ENCODE measurements at places on chromosomes 12 and 14.

DNA sequence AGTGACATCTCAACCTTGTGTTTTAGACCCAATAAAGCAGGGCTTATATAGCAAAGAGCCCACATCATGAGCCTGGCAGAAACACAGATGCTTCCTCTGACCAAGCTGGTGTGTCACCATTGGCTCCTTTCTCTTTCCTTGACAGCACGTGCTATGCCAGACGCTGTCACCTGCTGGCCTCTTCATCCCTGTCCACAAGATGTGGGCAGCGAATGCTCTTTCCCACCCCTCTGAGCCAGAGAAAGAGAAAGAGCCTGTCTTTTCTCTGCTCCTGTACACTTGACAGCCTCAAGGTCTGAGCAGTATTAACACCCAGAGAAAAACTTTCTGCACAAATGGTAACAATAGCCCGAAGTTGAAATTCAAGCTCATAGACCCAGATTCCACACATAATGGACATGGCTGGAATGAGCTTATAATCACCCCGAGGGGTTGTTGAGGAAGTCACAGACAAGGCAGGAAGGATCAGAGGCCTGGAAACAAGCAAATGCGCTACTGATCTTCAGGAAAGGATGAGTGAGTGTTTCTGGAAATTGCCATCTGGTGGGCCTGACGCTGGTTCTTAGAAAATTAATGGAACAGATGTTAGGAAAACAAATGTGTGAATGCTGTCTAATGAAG lies 8.9 kb downstream of the TGFB3 start:
- DNase-seq: no peak

GRCh38 chr12:25623816-25624215 lies 70.7 kb upstream of the LMNTD1 start:
- DNase-seq: no peak

DNA sequence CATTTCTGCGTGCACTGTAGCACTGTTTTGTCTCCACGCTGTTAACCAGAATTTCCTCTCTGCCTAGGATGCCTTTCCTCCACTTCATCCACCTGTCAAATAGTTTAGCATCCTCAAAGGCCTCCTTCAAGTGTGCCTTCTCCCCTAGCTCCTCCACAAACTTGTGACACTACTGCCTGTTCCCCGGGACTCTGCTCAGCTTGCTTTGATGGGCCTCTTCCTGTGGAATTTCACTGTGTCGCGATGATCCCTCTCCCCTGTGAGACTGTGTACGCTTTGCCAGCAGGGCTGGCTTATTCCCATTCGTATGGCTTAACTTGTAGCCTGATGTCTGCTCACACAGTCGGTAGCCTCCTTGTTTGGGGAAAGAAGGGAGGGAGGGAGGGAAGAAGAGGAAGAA lies 426.8 kb downstream of the VRK1 start:
- no peak for DNase-seq

DNA sequence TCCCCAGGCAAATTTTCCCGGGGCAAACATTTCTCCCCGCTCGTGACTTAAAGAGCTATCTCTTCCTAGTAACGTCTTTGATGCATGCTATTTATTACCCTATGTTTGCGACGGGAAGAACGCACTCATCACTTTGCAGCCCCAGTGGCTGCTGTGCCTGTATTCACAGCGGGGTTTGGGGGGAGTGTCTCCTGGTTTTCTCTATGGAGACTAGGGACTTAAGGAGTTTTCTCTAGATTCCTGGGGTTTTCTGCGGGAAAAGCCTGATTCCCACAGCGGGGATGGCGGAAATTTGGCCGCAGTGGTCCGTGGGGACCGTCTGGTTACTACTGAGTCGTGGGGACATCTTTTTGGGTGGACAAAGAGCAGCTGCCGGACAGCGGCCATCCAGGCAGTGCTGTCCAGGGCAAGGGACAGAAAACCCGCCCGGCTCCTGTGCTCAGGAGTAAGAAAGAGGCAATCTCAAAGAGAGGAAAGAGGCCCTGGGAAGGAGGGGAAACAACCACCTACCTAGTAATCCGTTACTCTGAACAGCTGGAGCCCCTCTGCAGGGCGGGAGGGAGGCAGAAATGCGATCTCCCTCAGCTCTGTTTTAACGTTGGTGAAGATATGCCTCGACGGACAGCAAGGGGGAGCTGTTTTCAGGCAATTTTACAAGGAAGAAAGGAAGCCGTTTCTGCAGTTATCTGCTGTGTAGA lies 771 bp upstream of the AVPR1A start:
- DNase-seq: no peak

DNA sequence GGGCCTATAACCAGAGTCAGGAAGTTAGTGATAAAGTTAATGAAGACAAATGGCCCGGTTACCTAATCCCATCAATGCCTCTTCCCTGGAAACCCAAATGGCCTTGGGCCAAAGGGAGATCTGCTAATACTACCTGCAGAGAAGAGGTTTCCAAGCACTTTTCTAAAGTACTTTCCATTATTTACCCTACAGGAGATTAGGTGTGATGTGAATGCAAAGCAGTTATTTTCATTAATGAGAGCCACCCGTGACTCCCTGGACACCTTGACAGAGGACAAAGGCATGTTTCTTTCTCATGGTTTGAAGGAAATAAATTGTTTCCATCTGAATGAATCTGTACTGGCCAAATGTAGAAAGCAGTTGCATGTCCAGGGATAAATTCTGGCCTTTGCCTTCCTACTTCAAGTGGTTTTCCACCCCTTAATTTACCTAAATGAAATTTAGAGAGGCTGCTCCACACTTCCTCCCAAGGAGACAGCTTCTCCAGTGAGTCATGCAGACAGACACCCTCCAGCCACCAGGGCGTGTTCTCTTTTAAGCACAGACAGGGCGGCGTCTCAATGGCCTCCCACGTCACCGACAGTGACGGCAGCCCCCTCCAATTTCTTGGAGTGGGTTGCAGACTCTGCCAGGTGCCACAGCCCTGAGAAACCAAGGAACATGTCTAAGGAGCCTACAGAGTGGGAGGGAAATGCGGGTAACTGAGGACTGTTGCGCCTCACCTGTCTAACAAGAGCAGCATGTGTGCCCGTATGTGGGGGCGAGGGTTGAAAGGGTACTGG lies 43.9 kb upstream of the GNPNAT1 start:
- DNase-seq: no peak

DNA sequence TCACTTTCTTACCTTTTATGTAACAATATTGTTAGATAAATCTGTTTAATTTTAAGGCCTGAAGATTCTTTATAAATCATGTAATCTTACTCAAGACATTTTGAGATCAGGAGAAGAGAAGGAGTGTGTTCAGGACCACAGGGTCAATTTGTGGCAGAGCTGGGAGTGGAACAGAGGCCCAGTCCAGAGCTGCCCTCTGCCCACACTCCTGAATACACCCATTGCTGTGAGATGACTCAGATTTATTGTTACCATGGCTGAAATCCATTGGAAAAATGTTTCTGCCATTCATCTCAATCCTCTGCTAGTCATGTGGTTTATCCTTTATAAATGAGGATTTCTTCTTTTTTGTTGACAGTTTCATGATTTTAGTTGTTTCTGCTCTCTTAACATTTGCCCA lies 100.5 kb upstream of the STXBP6 start:
- no peak for DNase-seq

- DNase-seq: no peak
Observed at GRCh38 chr12:97194546-97194945, 268.1 kb upstream of the RMST start.

- DNase-seq: no peak
Observed at GRCh38 chr14:99389174-99389826, 91.4 kb downstream of the SETD3 start.

- no peak for DNase-seq
Observed at GRCh38 chr14:65151609-65151956, 49.3 kb upstream of the MAX start.

GRCh38 chr14:33792009-33792719 lies 158.7 kb downstream of the EGLN3 start:
- no peak for DNase-seq

- DNase-seq: no peak
Observed at GRCh38 chr12:103114296-103115055, 157.0 kb downstream of the ASCL1 start.

- no peak for DNase-seq
Observed at GRCh38 chr12:24996820-24997219, 47.9 kb upstream of the BCAT1 start.

DNA sequence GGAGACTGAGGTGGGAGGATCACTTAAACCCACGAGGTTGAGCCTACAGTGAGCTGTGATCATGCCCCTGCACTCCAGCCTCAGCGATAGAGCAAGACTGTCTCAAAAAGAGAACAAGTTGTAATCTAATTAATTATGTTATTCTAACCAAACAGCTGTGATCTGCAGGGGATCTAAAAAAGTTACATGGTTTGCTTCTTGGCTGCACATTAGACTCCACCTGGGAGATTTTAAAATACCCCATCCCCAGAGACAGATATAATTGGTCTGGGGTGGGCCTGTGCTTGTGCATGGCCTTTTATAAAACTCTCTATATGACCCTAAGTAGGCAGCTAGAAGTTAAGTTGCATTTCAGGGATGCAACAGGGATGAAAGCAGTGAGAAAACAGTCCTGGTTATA lies 76.7 kb downstream of the SCAF11 start:
- no peak for DNase-seq

DNA sequence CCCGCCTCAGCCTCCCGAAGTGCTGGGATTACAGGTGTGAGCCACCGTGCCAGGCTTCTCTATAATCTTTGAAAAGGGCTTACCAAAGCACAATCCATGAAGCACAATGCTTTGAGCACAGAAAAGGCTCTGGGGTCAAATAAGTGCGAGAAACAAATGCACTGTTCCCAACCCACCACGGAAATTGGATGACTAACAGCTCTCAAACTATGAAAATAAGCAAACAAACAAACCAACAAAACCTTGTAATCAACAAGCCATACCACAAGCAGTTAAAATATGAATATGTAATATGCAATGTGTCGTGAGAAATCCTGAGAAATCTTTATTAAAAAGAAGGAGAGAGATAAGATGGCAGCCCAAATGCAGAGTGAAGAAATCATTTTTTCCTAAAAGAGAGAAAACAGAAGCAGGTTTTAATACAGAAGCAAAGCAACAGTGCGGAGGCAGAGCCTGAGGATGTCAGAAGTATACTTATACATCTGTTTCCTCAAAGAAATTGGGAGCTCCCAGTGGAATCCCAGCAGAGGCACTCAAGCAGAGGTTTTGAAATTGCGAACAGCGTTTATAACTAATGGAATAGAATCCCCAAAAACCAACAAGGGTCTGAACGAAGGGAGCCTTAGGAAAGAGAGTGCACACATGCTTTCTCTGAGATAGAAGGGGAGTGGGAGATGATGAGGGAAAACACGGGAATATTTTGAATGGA lies 17.1 kb downstream of the SMCO2 start:
- no peak for DNase-seq

GRCh38 chr12:83461336-83461935 lies 774.7 kb downstream of the TMTC2 start:
- no peak for DNase-seq

DNA sequence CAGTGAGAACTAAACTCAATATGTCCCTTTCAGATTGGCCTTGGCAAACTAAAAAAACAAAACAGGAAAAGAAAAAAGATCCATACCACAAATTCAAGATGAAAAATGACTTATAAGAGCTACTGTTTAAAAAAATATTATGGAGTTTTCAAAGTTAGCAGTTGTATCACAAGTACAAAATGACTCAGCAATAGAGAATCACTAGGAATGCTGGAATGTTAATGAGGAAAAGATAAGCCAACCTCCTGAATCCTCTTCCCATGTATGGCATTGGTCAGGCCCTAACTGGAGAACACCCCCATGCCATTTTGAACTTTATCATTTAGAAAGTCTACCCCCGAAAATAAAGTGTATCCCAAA lies 62.2 kb downstream of the PPP1R36 start:
- no peak for DNase-seq

DNA sequence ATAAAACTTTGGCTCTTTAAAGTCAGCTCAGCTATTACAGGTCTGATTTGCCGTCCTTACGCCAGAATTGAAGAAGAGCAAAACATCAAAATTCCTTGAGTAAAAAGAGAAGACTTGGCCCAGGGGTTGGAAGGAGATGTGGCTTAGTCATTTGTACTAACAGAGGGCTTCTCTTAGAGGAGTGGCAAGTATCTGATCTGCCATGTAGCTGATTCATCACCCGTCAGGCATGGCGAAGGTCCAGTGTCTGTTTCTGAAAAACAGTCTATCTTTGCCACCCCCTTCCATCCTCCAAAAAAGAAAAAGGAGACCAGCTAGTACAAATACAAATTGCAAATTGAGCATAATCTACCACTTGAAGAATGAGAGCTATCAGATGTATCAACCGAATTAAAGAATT lies 91.9 kb downstream of the RAD52 start:
- DNase-seq: no peak

DNA sequence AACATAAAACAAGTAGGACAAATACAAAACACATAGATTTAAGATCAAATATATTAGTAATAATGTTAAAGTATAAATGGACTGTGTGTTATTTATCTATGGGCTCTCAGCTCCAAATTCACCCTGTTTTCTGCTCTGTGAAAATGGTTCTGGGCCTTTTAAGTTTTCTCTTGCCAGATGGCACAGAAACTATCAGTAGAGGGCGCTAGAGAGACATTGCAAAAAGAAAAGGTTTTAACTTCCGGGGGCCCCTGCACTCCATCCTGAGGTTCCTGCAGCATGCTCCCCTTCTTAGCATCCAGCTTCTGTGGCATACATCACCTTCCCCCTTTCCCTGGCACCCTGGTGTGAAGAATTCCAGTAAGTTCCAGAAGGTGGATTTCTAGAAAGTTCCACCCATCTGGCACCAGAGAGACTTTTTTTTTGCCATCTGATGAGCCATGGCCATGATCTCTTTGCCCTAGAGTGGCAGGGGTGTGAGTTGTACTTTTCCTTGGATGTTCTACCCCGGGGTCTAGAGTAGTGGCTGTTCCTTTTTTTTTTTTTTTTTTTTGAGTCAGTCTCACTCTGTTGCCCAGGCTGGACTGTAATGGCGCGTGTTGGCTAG lies 29.3 kb downstream of the ZCRB1 start:
- no peak for DNase-seq

GRCh38 chr12:75744607-75745256 lies 233.3 kb upstream of the KRR1 start:
- no peak for DNase-seq

GRCh38 chr14:73526036-73526984 lies 10.6 kb upstream of the ACOT1 start:
- DNase-seq: no peak

- DNase-seq: no peak
Observed at GRCh38 chr14:103090481-103091020, 4.0 kb upstream of the EXOC3L4 start.

DNA sequence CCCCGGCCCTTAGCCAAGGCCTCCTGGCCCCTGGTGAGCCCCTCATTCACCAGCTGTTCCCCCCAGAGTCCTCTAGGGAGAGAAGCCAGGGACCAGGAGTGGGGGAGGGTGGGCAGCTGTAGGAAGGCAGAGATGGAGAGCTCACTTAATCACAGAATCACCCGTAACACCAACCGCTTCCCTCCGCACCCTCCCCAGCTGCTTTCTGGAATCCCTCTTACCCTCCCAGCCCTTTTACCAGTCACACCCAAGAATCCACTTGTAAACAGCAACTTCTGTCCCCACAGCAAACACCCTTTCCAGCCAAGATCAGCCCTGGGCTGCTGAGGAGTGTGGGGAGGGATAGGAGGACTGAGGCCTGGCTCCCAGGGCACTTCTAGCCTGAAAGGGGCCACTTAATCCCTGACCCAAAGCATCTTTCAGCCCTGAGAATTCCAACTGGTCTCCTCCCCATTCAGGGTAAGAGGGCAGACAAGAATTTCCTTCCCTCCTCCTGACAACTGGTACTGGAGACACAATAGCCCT lies 18.8 kb downstream of the NCKAP5L start:
- no peak for DNase-seq

- DNase-seq: no peak
Observed at GRCh38 chr12:66127650-66128049, 2.9 kb downstream of the LLPH start.

- DNase-seq: no peak
Observed at GRCh38 chr12:109772622-109773321, 59.1 kb downstream of the FAM222A start.

Measured in stimulated activated CD8-positive, alpha-beta memory T cell treated with anti-CD3 and anti-CD28 coated beads, Interleukin-2, amount 100 ng/mL, for 1 hour (primary cell).